LoVo (cell line): ENCODE measurements at places on chromosomes 12 and 14.

- DNase-seq = no peak
These were observed 11.9 kb upstream of the LRP1-AS start for GRCh38 chr12:57159311-57159710.

GRCh38 chr14:35384455-35385041 lies 20.0 kb downstream of the NFKBIA start:
- no peak for DNase-seq

DNA sequence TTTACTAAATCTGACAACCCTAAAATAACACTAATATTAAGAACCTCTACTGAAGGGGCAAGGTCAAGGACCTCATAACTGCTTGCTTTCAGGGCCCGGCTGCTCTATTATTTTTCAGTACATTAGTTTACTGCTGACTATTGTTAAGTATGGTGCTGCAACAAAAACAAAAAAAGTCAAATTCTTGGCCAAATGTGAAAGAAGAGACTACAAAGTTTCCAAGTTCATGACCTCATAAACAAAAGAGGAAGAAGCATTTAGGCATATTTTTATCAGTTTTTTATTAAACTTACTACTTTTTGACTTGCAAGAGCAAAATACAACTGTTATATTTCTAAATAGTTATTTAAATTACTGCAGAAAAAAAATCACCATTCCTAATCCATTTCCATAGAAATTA lies 109.8 kb upstream of the GPHB5 start:
- no peak for DNase-seq

DNA sequence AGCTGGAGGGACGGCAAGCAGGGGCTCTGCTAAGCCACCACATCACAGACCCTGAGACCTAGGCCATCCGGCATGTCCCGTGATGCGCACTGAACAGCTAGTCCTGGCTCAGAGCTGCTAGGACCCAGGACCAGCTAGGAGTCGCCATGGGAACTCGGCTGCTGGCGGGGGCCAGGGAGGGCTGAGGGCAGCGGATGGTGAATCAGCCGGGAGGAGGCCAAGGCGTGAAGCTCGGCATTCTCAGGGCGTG lies 5.1 kb downstream of the AHNAK2 start:
- no peak for DNase-seq

GRCh38 chr14:49297102-49297501 lies 289.1 kb downstream of the RPS29 start:
- DNase-seq = no peak

DNA sequence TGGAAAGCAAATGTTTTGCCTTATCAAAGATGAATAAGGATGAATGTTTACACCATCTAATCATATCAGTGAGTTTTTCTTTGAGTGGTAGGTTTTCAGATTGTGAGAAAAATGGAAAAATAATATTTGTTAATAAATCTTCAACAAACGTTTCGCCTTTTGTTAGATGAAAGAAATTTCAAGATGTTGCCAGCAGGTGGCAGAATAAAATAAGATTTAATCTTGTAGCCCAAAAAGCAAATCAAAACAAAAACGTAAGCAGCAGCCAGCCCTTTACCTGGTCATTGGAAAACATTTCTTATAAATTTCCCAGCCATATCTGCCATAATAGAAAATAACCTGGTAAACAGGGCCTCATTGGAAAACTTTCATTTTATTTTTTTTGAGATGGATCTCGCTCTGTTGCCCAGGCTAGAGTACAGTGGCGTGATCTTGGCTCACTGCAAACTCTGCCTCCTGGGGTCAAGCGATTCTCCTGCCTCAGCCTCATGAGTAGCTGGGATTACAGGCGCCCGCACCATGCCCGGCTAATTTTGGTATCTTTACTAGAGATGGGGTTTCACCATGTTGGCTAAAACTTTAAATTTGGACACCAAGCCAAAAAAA lies 15.4 kb upstream of the TMEM120B start:
- peak; percentile 69 for DNase-seq

- DNase-seq = no peak
These were observed 9.2 kb upstream of the ARG2 start for GRCh38 chr14:67610491-67610890.

DNA sequence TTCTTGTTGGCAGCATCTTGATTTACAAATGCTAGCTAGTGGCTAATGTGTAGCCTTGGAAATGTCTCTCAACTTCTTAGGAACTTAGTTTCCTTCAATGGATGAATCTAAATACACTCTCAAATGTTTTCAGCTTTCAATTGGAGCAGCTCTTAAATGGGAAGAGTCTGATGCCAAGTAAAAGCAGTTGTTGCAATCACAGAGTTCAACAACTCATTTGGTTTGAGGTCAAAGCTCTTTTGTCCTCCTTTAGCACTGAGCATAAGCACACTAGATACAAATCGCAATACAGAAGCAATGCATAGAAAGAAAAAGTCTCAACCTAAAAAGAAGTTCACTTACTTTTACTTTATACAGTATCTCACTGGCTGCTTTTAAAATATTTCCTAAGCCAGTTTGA lies 986.1 kb upstream of the FLRT2 start:
- no peak for DNase-seq
